ENCODE measurements at places on chromosomes 2 and 18.

DNA sequence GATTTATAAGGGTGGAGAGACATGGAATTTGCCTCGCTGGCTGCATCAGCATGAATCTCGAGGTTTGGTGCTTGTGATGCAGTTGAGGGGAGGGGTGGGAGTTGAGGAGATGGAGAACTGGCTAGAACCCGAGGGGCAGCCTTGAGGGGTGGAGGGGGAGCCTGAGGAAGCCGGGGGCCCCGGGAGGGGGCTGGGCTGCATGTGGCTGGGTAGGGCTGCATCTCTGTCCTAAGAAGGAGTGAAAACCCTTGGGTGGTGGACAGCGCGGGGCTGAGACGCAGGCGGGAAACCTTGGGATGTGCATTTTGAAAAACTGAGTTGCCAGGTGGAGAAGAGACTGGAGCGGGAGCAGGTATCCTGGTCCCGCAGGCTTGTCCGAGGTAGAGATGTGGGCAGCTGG, 64.2 kb downstream of the SNTG2 start:
- DNase-seq, result no peak

GRCh38 chr18:79774111-79774510, 23.6 kb upstream of the KCNG2 start:
- DNase-seq, result no peak

DNA sequence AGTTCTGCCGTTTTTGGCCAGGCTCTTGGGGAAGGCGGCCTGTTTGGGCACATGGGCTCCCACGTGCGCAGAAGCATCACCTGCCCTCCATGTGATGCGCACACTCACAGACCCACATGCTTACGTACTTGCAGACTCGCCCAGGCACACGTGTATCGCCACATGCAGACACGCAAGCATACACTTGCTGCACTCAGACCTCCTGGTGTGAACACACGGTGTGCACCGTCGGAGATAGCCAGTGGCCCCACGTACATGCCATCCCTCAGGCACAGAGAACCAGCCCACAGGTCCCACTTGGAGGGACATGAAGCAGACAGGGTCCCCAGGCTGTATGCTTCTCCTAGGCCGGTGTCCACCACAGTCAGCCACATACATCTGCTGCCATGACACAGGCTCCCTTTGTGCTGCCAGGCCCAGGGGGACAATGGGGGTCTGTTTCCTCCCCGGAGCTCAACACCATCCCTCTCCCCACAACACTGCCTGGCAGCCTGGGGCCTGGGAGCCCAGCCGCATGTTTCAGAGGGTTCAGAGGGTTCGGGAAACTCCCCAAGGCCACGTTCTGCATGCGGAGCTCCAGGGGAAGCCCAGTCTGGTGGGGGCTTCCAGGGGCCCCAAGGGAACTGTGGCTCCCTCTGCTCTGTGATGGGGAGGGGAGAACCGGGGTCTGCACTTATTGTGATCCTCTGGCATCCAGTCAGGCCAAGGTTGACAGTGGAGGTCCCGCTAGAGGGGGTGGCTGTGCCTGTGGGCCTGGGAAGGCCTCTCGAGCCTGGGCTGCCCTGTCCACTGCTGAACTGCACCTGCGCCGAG, 208.1 kb upstream of the HAAO start:
- DNase-seq, result no peak

DNA sequence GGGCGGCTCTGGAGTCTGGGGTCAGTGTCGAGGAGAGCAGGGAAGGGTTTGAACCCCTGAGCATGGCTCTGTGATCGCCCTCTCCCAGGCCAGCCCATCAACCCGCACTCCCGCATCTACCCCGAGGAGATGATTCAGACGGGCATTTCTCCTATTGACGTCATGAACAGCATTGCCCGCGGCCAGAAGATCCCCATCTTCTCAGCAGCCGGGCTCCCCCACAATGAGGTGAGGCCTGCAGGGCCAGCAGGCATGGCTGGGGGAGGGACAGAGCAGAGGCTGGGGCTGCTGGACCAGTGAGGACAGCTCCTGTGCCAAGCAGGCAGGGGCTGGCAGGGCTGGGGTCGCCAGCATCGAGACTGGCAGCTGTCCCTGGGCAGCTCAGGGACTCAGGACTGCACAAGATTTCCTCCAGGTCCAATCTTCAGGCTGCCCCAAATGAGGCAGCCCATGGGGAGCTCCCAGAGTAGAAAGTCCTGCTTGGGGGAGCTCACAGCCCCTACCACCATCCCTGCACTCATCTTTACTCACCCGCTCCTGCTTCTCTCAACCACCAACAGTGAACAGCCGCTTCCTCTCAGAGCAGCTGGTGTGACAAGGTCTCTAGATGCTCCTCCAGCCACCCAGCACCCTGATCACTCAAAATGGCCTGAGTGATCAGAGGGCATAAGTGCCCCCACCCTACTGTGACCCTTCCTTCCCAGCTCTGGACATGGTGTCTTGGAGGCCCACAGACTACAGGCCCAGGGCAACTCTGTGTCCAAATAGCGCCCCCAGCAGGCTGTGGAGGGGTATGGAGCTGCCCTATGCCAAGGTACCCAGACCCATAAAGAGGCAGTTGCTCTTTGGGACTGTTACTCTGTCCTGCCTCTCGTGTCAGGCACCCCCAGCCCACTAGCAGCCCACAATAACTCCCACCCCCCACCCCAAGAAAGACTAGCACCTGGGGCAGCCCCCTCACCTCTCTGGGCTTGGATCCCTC, 18.3 kb upstream of the ANKRD53 start:
- no peak for DNase-seq

- no peak for DNase-seq
Measured at GRCh38 chr2:88753833-88754584, 62.5 kb downstream of the RPIA start.

- no peak for DNase-seq
Measured at GRCh38 chr2:186496401-186496800, 10.3 kb downstream of the ZC3H15 start.

GRCh38 chr2:159549234-159549633, 67.1 kb downstream of the BAZ2B start:
- no peak for DNase-seq

DNA sequence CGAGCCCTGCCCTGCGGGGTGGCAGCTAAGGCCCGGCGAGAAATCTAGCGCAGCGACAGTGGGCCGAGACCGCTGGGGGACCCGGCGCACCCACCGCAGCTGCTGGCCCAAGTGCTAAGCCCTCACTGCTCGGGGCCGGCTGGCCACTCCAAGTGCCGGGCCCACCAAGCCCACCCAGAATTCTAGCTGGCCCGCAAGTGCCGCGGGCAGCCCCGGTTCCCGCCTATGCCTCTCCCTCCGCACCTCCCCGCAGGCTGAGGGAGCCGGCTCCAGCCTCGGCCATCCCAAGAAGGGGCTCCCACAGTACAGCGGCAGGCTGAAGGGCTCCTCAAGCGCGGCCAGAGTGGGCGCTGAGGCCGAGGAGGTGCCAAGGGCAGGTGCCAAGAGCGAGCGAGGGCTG, 55.2 kb upstream of the RND3 start:
- DNase-seq, result no peak

GRCh38 chr2:225076125-225076524, 33.9 kb upstream of the DOCK10 start:
- DNase-seq, result peak; percentile 75
